Large intestine (tissue), 12 donors: ENCODE measurements at places on chromosomes 3 and 15. TPM values are rescaled to one million over a fixed set of nuclear protein-coding genes. Genes with fewer than 3 reads are reported as not detected.

CHDH gene
- 10.3 TPM for polyA plus RNA-seq

CPEB1 gene
- polyA plus RNA-seq, result 1.5 TPM

MESP2 gene
- 0.30 TPM for polyA plus RNA-seq

- DNase-seq, result no peak
These were observed 8.5 kb upstream of the ANPEP start for GRCh38 chr15:89822951-89823711.

DNA sequence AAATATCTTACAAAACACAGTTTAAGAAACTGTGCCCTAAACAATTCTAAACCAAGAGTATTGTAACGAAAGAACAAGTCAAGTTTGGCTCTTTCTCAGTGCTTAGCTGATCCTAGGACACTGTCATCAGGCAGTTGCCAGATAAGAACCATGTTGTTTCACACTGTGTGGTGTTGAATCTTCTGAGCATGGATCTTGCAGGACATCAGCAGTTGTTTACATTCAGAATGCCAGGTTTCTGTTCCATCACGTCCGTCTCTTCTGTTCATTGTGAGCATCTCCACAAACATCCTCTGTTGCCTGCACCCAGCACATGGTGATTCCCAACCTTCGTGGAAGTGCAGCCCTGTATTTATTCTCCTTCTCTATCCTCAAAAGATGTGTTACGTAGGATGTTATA lies 67.9 kb downstream of the DCUN1D1 start:
- no peak for DNase-seq

DNA sequence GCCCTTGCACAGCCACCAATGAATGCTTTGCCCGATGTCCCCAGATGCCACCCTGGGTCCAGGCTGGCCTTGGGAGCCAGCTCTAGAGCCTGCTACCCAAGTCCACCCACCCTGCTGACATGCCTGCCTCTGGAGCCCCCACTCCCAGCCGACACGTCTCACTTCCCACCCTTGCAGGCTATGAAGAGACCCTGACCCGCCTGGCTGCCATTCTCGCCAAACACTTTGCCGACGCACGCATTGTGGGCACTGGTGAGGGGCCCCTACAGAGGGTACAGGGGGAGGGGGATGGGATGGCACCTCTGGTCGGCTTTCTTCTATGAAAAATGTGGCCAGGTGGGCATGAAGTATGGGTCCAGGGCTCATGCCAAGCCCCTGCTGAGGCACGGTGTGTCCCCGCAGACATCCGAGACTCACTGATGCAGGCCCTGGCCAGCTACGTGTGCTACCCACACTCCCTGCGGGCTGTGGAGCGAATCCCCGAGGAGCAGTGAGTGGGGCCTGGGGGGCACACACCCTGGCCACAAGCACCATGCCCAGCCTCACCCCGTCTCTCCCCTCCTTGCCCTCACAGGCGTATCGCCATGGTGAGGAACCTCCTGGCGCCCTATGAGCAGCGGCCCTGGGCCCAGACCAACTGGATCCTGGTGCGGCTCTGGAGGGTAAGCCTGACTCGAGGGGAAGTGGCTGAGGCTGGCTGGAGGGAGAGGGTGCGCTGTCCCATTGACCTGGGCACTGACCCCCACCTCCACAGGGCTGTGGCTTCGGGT lies 6.0 kb downstream of the AMIGO3 start:
- no peak for DNase-seq

- no peak for DNase-seq
These were observed 48.5 kb upstream of the RASGRP1 start for GRCh38 chr15:38613085-38613484.

- DNase-seq, result no peak
These were observed 107.7 kb upstream of the RPL32 start for GRCh38 chr3:12948891-12949711.
